Natural killer cell treated with Interleukin-12 subunit alpha and Interleukin-12 subunit beta and Interleukin-15 and Interleukin-18, amount 100 ng/mL, for 72 hours (primary cell): ENCODE measurements at places on chromosomes 6 and 20.

GRCh38 chr6:39068391-39068790, 19.8 kb downstream of the GLP1R start:
- no peak for DNase-seq
- H3K27me3 ChIP-seq, result peaks cover 15% of the 10 kb centered on the region
- H3K27ac ChIP-seq, result no peak overlapping the region
- H3K36me3 ChIP-seq, result no peaks in the 10 kb centered on the region
- no peak overlapping the region for H3K4me3 ChIP-seq
- H3K4me1 ChIP-seq, result no peaks in the 10 kb centered on the region

GRCh38 chr6:125747589-125748405, 1.6 kb upstream of the HEY2 start:
- no peaks in the 10 kb centered on the region for H3K36me3 ChIP-seq
- H3K4me1 ChIP-seq, result peaks cover 36% of the 10 kb centered on the region
- peak; percentile 64 for DNase-seq
- peaks cover 47% of the 10 kb centered on the region for H3K27me3 ChIP-seq

DNA sequence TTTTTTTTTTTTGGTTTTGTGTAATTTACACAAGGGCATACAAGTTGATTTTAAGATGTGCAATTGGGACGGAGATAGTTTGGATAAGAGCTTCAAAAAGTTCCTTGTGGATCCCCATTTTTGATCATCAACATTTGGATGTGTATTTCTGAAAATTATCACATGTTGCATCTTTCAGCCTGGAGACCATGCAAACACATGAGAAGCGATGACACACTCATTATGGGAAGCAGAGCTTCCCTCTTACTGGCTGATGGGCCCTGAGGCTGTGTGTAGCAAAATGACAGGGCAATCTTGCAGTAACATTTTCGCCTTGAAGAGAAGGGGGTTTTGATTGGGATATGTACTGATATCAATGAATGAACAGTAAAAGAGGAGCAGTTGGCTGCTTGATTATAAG, 22.0 kb upstream of the RIPK1 start:
- no peak overlapping the region for H3K4me3 ChIP-seq
- no peaks in the 10 kb centered on the region for H3K27me3 ChIP-seq
- no peak overlapping the region for H3K27ac ChIP-seq
- H3K36me3 ChIP-seq, result no peaks in the 10 kb centered on the region
- no peak for DNase-seq

GRCh38 chr20:25285091-25285647, 37.3 kb downstream of the PYGB start:
- no peak for DNase-seq
- no peak overlapping the region for H3K27ac ChIP-seq
- H3K4me1 ChIP-seq, result no peaks in the 10 kb centered on the region
- no peaks in the 10 kb centered on the region for H3K27me3 ChIP-seq

DNA sequence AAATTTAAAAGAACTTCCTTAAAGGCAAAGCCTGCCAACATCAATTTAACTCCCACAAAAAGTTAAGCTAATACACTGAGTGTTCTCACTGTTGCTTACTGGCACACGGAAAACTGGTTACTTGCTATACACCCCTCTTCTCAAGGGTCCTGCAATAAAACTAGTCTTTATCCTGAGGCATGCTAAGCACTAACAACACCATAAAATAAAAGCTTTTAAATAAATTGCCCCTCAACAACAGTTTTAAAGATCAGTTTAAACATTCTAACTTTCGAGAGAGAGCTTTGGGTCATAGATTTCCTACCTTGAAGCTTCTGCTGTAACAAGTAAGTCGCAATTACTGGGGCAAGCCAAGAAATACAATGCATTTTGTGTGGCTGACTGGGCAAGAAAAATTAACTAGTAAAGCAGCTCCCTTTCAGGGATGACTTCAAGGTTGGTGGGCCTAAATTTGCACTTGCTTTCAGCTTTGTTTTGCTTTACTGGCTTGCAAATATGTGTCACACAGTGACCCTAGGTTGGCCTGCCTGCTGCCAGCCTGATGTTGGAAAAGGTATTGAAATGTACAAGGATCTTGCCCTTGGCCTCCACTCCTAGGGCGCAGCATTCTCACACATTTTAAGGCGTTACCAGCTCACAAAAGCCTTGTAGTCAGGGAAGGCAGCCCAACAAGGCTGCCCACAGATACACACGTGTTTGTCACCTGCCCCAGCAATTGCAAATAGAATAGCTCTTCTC, 4.0 kb upstream of the HEY2 start:
- H3K27me3 ChIP-seq, result peaks cover 42% of the 10 kb centered on the region
- DNase-seq, result no peak
- H3K36me3 ChIP-seq, result no peaks in the 10 kb centered on the region
- no peak overlapping the region for H3K27ac ChIP-seq
- no peak overlapping the region for H3K4me3 ChIP-seq
- peaks cover 23% of the 10 kb centered on the region for H3K4me1 ChIP-seq

DNA sequence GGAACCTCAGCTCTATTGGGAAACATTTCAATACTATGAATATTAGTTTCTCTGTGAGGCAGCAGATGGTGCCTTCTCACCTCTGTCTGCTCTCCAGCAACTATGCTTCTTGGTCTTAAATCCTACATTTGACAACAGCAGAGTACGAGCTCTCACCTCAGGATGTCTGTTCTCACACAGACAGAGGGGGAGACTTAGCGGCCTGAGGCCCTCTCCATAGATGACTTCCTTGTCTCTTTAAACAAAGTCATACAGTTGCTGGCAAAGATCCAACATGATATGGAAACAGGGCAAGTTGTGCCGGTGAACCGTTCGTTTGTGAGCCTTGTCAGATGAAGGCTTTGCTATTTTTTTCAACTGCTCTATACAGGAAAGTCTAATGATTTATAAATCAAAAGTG, 43.7 kb upstream of the GABRR1 start:
- no peaks in the 10 kb centered on the region for H3K4me1 ChIP-seq
- no peaks in the 10 kb centered on the region for H3K36me3 ChIP-seq
- H3K27me3 ChIP-seq, result no peaks in the 10 kb centered on the region
- H3K27ac ChIP-seq, result no peak overlapping the region

DNA sequence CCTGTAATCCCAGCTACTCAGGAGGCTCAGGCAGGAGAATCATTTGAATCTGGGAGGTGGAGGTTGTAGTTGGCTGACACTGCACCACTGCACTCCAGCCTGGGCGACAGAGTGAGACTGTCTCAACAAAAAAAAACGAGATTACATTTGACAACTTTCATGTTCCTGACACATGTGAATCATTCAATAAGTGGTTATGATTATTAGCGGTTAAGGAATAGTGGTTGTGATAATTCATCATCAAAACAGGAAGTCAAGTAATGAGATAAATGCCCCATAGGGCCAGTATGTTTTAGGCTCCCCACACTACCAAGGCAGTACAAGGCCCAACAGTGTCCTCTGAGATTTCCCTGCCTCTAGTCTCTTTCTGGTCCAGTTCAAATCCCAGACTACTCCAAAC, 2.5 kb downstream of the HDDC2 start:
- peak overlapping the region; percentile 95 for H3K27ac ChIP-seq
- peaks cover 48% of the 10 kb centered on the region for H3K4me1 ChIP-seq
- H3K36me3 ChIP-seq, result peaks cover 32% of the 10 kb centered on the region
- peak overlapping the region; percentile 95 for H3K4me3 ChIP-seq
- no peak for DNase-seq
